ENCODE measurements at places on chromosomes 1 and 21. TPM values are rescaled to one million over a fixed set of nuclear protein-coding genes. Genes with fewer than 3 reads are reported as not detected.

MCOLN3 gene
- 0.36 TPM for total RNA-seq

RIMS3 gene
- total RNA-seq = 33.0 TPM

ZBTB8OS gene
- 31.7 TPM for total RNA-seq

HS2ST1 gene
- total RNA-seq = 19.0 TPM

PCSK9 gene
- total RNA-seq = 1.3 TPM

ALPL gene
- 0.67 TPM for total RNA-seq

KCNA3 gene
- total RNA-seq = not detected

KLHDC9 gene
- total RNA-seq = 36.5 TPM

RNF207 gene
- 198 TPM for total RNA-seq

C1orf115 gene
- total RNA-seq = 7.5 TPM

KLHDC8A gene
- 0.18 TPM for total RNA-seq

SLC16A4 gene
- 0.66 TPM for total RNA-seq

NPPB gene
- 18.9 TPM for total RNA-seq

GCSAML gene
- not detected for total RNA-seq

ATF3 gene
- 14.2 TPM for total RNA-seq

PPM1J gene
- 21.9 TPM for total RNA-seq

ZNF593OS gene
- total RNA-seq = not detected

NTNG1 gene
- 0.12 TPM for total RNA-seq

DCST2 gene
- total RNA-seq = 5.4 TPM

SH2D5 gene
- total RNA-seq = 0.98 TPM

LRRC38 gene
- total RNA-seq = not detected

MYBPH gene
- total RNA-seq = 1.4 TPM

GPR89B gene
- 8.6 TPM for total RNA-seq

AMPD1 gene
- not detected for total RNA-seq

MYOG gene
- total RNA-seq = 0.18 TPM

CTTNBP2NL gene
- 6.4 TPM for total RNA-seq

RNF186 gene
- not detected for total RNA-seq

FH gene
- 96.9 TPM for total RNA-seq

CATSPER4 gene
- 0.42 TPM for total RNA-seq

HENMT1 gene
- total RNA-seq = 0.56 TPM

MEAF6 gene
- total RNA-seq = 157 TPM

LCE3D gene
- total RNA-seq = not detected

TAF5L gene
- 9.6 TPM for total RNA-seq

C1QTNF12 gene
- not detected for total RNA-seq

FMOD gene
- 2.3 TPM for total RNA-seq

RAB7B gene
- total RNA-seq = 2.1 TPM

MOB3C gene
- total RNA-seq = 6.2 TPM

OR14C36 gene
- total RNA-seq = not detected

DDX20 gene
- total RNA-seq = 34.0 TPM

TMCO2 gene
- total RNA-seq = not detected

LGR6 gene
- total RNA-seq = not detected

KRTAP12-2 gene
- total RNA-seq = not detected

ADAMTS5 gene
- 0.21 TPM for total RNA-seq

Measured in cardiac muscle cell (in vitro differentiated cells and primary cell).